ENCODE measurements at places on chromosomes 2 and 18.

DNA sequence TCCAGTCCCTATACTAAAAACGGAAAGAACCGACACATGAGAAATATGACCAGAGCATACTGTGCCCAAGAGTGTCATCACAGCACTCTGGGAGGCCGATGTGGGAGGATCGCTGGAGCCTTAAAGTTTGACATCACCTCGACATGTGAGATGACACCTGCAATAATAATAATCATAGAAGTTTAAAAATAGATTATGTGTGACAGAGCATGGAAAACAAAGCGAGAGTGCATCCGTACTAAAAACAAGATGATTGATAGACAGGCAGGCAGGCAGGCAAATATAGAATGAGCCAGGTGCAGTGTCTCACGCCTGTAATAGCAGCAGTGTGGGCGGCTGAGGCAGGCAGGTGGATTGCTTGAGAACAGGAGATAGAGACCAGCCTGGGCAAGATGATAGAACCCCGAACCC lies 114.8 kb upstream of the ANKRD30BL start:
- DNase-seq: no peak

GRCh38 chr18:62522178-62522503 lies 684 bp upstream of the ZCCHC2 start:
- DNase-seq: no peak

DNA sequence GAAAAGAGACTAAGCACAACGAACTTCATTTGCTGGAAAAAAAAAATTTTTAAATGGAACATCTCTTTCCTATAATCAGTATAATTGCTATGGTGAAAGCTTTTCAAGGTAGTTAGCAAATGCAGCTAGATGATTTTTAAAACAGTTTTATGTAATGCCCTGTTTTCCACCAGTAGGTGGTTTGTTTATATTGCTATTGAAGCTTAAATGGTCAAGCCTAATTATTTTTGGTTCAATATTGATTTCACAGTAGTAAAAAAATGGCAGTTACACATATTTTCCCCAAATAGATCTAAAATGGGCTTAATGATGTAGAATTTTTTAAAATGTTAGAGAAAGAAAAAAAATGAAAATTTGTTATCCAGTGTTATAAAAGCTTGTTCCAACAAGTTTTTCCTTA lies 70.2 kb downstream of the CDH19 start:
- no peak for DNase-seq

GRCh38 chr2:241555711-241556110 lies 2.8 kb upstream of the BOK start:
- no peak for DNase-seq

DNA sequence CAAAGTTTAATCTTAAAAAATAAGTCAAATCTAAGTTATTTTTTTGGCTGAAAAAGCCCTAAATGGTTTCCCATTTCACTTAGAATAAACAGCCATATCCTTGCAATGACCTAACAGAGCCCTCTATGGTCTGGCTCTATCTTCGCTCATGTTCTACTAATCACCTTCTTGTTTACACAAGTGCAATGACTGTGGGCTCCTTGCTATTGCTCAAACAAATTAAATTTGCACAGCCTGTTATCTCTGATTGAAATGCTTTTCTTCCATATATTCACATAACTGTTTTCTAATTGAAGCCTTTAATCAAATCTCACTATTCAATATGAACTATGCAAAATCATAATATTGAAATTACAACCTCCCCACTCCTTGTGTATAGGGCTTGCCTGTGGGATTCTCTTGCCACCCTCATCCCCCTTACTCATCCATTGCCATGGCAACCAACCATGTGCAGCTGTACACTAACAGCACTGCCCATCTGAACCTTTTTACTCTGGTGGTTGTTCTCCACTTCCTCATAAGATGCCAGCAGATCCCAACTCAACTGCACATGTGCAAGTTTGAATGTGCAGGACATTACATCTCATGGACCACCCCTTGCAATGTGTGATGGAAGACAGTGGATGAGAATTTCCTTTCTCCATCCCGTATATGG lies 1083.2 kb downstream of the SOCS6 start:
- DNase-seq: no peak

GRCh38 chr2:172366596-172367150 lies 60.7 kb upstream of the ITGA6 start:
- DNase-seq: no peak

DNA sequence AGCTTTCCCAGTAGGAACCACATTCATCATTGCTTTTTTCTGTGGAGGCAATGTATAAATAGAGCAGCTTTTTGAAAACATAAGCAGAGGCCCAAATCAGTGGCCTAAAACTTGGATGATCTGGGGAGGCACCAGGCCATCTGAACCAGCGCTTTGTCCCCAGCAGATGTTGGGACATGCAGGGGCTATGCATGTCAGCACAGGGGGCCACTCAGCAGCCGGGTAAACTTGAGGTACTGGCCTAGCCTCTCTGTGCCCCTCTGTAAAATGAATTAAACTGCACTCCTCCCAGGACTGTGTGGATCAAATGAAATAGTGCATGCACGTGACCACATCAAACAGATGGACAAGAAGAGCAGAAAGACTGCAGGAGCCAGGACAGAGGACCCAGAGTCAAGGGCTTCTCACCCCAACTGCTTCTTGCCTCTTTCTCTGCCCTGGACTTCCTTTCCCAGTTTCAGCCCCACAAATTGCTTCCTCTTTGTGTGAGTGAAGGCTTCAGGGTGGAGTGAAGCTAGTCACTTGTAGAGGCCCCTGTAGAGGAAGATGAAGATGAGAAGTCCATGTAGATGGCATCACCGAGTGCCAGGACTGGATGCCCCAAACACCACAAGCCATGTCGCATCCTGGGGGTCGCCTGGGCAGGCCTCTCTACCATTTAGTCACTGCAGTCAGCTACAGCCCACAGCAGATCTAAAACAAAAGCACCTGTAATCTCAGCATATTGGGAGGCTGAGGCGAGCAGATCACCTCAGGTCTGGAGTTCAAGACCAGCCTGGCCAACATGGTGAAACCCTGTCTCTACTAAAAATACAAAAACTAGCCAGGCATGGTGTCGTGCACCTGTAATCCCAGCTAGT lies 53.2 kb downstream of the IMPA2 start:
- DNase-seq: no peak

- no peak for DNase-seq
Measured at GRCh38 chr18:10804126-10804525, 278.3 kb downstream of the NAPG start.

DNA sequence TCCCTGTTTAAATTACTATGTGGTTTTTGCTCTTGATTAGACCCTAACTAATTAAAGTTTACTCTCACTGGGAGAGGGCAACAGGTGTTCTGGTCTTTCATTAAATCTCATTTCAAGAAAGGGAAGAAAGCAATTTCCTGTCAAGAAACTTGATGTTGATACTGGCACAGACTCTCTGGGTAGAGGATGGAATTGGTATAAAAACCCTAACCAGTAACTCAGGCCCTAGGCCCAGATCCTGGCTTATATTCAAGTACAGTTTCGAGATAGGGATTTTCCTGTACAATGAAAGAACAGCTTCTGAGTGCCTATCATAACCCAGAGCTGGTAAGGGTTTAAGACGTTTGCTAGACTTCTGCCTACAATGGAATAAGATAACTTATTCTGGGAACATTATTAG lies 61.6 kb upstream of the ACYP2 start:
- no peak for DNase-seq

DNA sequence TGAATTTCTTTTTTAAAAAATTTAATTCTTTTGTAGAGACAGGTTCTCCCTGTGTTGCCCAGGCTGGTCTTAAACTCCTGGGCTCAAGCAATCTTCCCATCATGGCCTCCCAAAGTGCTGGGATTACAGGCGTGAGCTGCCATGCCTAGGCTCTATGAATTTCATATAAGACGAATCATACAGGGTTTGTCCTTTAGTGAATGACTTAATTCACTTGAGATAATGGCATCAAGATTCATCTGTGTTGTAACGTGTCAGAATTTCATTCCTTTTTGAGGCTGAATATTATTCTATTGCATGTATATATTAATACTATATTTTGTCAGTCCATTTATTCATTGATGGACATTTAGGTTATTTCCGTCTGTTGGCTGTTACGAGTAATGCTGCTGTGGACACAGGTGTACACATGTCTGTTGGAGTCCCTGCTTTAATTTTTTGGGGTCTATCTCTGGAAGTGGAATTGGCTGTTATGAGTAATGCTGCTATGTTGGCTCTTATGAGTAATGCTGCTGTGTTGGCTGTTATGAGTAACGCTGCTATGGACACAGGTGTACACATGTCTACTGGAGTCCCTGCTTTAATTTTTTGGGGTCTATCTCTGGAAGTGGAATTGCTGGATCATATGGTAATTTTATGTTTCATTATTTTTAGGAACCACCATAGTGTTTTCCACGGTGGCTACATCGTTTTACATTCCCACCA lies 210.6 kb downstream of the CAMKMT start:
- DNase-seq: no peak

GRCh38 chr2:206276169-206276942 lies 1.9 kb downstream of the ZDBF2 start:
- no peak for DNase-seq

DNA sequence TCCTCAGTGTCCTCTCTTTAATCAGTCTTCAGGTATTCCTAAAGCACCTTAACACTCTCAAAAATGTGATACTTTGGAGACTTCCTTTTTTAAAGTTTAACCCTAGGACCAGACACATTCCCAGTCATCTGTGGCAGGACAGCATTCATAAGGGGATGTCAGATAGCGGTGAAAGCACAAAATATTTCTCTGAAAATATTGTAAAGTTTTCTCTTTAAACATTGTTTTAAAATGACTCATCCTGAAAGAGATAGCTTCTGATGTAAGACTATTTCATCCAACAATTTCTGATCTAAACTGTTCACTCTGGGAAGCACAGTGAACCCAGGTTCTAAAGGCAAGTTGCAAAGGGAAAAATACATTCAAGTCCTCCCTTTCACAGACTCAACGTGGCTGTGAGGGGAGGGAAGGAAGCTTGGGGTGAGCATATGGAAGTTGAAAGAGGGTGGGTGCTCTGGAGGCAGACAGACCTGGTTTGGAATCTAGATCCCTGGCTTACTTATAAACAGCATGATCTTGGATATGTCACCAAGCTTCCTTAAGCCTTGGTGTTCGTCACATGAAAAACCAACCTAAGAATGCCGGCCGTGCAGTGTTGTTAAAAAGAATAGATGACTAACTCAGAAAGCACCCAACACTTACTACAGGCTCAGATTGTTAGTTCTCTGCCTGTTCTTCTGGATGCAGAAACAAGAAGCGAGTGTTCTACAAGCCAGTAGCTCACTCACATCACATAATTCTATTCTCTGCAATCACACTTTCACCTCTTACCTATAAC lies 12.1 kb downstream of the GALNT14 start:
- DNase-seq: no peak

DNA sequence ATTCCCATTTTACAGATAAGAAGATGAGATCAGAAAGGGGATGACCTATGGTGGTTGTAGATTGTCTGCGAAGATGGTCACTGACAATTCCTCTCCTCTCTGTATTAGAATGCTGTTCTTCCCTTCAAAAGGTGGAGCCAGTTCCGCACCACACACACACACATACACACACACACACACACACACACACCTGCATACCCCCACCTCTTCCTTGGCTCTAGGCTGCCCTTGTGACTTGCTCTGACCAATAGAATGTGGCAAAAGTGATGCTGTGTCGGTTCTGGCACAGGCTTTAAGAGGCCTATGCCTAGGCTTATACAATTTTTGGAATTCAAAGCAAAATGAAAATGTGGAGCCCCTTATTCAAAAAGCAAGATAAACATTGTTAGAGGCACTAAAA lies 88.0 kb downstream of the ZFP36L2 start:
- DNase-seq: no peak

DNA sequence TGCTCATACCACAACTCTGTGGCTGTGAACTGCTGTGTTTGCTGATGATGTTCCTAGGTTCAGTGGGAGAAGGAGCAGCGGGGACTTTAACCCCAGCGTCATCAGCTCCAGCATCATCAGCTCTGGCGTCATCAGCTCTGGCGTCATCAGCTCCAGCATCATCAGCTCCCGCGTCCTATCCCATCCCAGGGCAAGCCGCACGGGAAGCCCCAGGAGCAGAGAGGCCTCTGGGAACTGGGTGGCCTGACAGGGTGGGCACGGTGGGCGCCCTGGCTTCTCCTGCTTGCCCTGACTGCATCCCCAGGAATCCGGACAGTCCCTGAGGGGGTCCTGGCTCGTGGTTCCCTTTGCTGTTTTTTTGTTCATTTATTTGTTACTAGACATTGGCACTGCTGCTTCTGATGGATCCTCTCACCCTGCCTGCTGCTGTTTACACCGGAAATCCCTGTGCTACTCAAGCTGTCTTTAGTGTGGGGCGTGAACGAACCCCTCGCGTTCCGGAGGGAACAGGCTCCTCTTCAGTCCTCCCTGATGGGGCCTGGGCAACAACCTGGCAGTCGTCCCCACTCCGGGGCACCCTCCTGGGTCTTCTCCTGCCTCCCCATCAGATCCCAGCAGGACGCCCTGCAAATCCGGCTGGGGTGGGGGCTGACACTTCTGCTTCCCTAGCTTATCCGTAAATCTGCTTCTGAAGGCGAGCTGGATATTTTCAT lies 67.1 kb upstream of the PXDN start:
- DNase-seq: no peak

DNA sequence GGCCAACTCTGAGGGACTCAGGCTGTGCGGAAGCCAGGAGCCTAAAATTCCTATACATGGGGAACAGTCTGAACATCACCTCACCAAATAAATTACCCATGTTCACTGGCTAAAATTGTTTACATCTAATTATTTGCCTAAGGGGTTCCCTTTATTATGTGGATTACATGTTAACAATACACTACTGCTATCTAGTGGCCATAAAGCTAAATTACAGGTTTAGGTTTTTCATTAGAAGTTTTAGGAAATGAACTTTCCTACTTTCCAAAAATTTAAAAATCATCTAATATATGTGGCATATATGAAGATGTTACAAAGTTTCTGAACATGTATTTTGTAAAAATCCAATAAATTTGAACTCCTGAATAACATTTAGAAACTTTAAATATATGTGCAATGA lies 40.3 kb downstream of the PLA2R1 start:
- peak; percentile 32 for DNase-seq

DNA sequence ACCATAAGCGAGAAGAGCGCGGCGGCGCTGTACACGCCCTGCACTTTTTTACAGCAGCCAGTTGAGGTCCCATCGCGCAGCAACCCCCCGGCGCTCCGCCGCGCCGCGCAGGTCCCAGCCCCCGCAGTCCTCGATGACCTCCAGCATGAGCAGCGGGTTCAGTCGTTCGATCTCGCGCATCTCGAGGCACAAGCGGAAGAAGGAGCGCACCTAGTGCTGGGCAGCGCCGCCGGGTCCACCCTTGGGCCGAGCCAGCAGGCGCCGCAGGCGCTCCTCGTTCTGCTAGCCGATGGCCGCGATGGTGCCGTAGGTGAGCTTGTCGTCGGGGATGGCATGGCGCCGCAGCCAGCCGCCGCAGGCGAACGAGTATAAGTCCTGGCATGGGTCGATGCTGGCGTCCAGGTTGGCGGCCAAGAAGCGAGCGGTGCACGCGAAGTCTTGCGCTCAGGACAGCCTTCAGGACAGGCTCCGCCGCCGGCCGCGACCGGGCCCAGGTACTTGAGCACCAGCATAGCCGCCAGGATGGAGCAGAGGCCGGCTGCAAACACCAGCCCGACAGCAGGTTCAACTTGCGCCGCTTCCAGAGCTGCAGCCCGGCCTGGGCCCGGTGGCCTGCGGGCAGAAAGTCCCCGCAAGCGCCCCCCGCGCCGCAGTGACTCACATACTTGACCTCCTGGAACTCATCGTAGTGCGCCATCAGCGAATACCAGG lies 8.3 kb downstream of the ALPP start:
- peak; percentile 15 for DNase-seq

GRCh38 chr18:27621236-27621890 lies 436.3 kb upstream of the CHST9 start:
- no peak for DNase-seq
